Hematopoietic multipotent progenitor cell treated with erythropoietin and hydrocortisone succinate and interleukin-3 and kit ligand, for 4 days (in vitro differentiated cells): ENCODE measurements at places on chromosomes 3 and 15.

GRCh38 chr15:52291204-52291603 lies 4.4 kb downstream of the MYO5C start:
- DNase-seq: peak; percentile 6

DNA sequence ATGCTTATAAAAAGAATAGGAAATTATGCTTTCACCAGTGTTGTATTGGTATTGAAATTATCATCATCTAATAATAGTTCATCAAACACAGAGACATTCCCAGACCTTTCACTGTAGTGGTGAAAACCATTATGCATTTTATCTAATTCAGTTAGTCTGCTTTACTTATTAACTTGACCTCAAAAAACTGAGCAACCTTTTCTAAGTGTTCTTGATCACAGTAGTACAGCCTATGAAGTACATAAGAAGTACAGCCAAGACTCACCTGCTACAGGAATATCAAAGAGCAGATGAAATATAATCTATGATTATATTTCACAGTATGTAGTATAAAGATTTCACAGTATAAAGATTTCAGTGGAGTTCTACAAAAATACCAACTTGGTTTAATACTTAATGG lies 75.2 kb downstream of the FILIP1L start:
- no peak for DNase-seq

- DNase-seq: no peak
Measured at GRCh38 chr3:124117486-124117885, 125.6 kb upstream of the ROPN1 start.

DNA sequence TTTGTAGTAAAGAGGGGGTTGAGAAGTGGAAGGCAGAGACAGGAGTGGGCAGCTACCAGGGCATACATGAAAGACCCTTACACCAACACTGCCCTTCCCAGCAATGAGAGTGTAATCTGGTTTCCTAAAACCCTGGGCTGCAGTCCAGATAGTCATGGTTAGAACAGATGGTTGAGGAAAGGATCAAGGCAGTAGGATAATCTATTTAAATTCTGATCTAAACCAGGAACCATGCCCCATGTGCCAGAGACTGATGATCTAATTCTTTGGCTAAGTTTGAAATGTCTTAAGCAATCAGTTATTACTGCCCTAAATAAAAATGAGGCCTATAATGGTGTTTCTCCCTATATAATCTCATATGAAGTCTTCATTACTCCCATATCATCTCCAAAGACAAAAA lies 59.6 kb downstream of the PRTG start:
- DNase-seq: no peak

DNA sequence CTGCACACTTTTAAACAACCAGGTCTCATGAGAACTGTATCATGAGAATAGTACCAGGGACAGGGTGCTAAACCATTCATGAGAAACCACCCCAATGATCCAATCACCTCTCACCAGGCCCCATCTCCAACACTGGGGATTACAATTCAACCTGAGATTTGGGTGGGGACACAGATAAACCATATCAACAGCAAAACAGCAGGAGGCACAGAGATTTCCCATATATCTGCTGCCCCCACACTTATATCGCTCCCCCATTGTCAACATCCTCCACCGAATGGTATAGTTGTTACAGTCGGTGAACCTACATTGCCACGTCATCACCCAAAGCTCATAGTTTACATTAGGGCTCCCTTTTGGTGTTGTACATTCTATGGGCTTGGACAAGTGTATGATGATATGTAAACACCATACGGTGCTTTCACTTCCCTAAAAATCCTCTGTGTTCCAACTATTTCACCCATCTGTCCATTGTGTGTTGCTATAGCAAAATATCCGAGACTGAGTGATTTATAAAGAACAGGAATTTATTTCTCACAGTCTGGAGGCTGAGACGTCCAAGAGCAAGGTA lies 224.8 kb downstream of the FAM43A start:
- no peak for DNase-seq
